RKO (cell line): ENCODE measurements at places on chromosomes 3 and 15.

DNA sequence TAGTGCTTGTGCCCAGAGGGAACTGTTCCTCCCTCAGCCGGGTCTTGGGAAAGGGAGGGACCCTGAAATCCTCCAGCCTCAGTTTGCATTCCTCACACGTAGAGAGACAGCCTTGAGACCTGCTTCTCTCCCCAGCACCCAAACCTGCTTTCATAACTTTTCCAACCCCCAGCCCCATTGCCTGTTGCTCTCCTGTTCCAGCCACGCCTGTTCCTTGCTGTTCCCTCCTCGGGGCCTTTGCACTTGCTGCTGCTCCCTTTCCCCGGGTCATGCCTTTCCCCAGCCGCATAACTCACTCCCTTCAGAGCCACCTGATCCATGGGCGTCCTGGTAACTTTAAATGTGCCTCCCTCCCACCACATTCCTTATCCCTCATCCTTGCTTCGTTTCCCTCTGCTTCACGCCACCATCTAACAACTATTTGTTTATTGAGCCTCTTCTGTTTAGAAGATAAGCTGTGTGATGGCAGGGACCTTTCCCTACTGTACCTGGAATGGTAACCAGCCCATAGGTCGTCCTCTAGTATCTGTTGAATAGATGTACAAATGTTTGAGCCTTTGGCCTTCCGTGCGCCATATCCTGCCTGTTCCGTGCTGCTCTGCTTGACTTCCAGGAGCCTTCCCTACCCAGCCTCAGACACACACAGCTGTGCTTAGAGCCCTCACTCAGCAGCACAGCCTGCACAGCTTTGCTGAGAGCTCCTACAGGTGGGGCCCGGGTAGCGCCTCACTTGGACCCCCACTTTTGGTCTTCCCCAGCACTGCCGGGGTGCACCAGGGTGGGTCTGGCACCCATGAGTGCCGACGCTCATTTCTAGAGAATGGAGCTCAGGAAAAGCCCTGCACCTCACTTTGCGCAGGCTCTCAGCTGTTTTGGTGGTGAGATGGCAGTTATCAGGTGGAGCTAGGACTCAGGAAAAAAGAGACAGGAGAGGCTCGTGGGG, 60.2 kb downstream of the SCN5A start:
- DNase-seq, result no peak

DNA sequence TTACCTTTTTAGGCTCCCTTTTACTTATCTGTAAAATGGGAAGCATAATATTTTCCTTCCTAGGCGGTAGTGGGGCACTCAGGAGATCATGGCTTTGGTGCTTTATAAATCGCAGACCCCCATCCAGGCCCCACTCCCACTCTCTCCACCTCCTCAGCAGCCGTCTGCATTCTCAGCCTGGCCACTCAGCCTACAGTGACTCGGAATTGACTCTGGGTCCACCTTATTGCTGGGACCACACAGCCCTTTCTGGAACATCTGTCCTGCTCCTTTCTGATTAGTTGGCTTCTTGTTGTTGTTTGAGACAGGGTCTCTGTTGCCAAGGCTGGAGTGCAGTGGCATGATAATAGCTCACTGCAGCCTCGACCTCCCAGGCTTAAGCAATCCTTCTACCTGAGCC, 76.5 kb downstream of the RPLP1 start:
- no peak for DNase-seq

DNA sequence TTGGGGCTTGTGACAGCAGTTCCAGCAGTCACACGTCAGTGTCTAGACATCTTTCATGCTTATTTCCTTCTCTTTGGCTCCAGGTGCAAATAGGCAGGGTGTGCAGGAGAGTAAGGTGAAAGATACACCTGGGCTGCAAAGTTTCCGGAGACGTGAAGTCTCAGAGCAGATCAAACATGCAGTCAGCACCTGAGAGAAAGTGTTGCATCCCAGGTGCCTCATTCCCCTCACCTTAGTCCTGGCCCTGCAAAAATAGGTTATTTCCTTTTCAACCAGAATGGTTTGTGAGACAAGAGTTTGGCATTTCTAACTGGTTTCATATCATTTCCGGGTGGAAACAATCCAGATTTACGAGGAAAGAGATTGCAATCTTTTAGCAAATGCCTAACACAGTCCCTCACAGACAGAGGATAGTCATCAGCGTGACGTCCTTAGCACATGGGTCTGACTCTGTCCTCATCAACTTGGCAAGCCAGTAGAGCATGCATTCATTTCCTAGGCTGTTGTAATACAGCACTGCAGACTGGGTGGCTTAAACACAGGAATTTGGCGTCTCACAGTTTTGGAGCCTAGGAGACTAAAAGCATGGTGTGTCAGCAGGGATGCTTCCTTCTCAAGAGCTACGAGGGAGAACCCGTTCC, 58.2 kb upstream of the ARRDC4 start:
- DNase-seq, result peak; percentile 40

DNA sequence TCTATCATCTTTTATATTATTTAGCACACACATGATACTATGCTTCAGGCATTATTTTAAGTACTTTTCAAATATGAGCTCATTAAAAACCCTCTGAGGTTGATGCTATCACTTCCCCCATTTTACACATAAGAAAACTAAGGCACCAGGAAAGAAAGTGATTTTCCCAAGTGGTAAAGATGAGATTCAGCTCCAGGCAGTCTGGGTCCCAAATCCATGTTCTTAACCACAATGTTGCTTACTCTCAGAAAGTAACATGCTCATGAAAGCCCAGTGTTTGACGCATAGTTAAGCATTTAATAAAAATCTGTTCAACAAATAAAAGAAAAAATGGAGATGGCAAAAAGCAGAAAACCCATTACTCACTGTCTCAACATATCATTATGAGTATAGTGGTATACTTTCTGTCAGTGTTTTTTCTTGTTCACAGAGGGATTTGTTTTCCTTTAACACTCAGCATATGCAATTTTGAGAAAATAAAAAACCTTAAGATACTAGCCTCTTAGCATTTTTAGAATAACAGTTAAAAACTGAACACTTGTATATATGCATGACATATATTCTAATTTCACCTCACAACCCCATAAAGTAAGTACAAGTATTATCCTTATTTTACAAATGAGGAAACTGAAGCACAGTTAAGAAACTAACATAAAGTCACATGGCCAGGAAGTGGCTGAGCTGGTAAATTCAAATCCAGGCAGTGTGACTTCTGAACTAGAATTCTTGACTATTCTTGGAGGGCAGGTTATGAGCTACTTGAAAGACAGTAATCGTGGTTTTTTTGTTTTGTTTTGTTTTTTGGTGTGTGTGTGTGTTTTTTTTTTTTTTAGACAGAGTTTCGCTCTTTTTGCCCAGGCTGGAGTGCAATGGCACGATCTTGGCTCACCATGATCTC, 10.4 kb downstream of the PEAK1 start:
- DNase-seq, result no peak

- no peak for DNase-seq
These were observed 137.7 kb upstream of the KLHL25 start for GRCh38 chr15:85932391-85932790.

GRCh38 chr3:59424268-59425010, 374.6 kb upstream of the CFAP20DC start:
- DNase-seq, result no peak

- no peak for DNase-seq
These were observed 208.9 kb downstream of the ROBO1 start for GRCh38 chr3:79558943-79559342.

DNA sequence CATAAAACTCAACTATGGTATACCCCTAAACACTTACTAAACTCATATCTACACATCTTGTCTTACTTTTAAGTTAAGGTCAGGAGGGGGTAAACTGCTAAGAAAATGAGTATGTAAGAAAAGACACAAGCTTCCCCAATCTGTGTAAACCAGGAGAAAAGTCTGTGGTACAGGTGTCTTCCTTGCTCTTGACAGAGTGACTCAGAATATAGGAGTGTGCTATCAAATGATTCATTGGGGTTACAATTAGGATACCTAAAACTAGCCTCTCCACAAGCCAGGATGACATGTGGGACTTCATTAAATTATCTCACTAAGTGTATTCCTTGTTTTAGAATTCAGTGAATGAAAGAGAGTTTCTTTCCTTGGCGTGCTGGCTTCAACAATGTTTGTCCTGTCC, 274.8 kb downstream of the BBX start:
- DNase-seq, result no peak
